ENCODE measurements at places on chromosomes 16 and 17. TPM values are rescaled to one million over a fixed set of nuclear protein-coding genes. Genes with fewer than 3 reads are reported as not detected.

The MRC2 gene
- 245 TPM for total RNA-seq

The UNKL gene
- total RNA-seq = 15.6 TPM

The DOC2B gene
- total RNA-seq = not detected

The CCDC40 gene
- 5.2 TPM for total RNA-seq

The CCL22 gene
- total RNA-seq = not detected

The MYH11 gene
- not detected for total RNA-seq

The SLC52A1 gene
- total RNA-seq = 0.25 TPM

The CEP295NL gene
- total RNA-seq = 1.5 TPM

The ACSM2A gene
- total RNA-seq = not detected

The SBK1 gene
- total RNA-seq = not detected

The ACSM3 gene
- total RNA-seq = 0.65 TPM

The NPIPA3 gene
- total RNA-seq = 0.54 TPM

The TMEM94 gene
- total RNA-seq = 29.7 TPM

The CCL16 gene
- total RNA-seq = not detected

The FKBP10 gene
- 270 TPM for total RNA-seq

The CACNG3 gene
- total RNA-seq = not detected

The LLGL1 gene
- total RNA-seq = 40.7 TPM

The NPIPA5 gene
- 0.54 TPM for total RNA-seq

The HSDL1 gene
- total RNA-seq = 12.5 TPM

The KCNH4 gene
- not detected for total RNA-seq

The ATP2A3 gene
- 2.3 TPM for total RNA-seq
